ENCODE measurements at places on chromosomes 3 and 15. TPM values are rescaled to one million over a fixed set of nuclear protein-coding genes. Genes with fewer than 3 reads are reported as not detected.

The PAK6 gene
- 14.3 TPM for total RNA-seq

The PSTPIP1 gene
- not detected for total RNA-seq

The CYP1A1 gene
- 0.25 TPM for total RNA-seq

The EFCAB12 gene
- under 0.01 TPM for total RNA-seq

The EOMES gene
- total RNA-seq, result 7.1 TPM

The PLA2G4D gene
- total RNA-seq, result not detected

The ARHGEF3 gene
- 31.7 TPM for total RNA-seq

The LTK gene
- under 0.01 TPM for total RNA-seq

The POC1A gene
- 2.5 TPM for total RNA-seq

The HOMER2 gene
- total RNA-seq, result 31.2 TPM

The HCLS1 gene
- 0.74 TPM for total RNA-seq

The CPN2 gene
- not detected for total RNA-seq

The LRRC49 gene
- total RNA-seq, result 95.6 TPM

The LSAMP gene
- total RNA-seq, result 97.1 TPM

The BTBD1 gene
- 136 TPM for total RNA-seq

The ASB14 gene
- not detected for total RNA-seq

The GUCA1C gene
- not detected for total RNA-seq

The SLC12A1 gene
- 0.98 TPM for total RNA-seq

The BCL2A1 gene
- 0.49 TPM for total RNA-seq

The LIPH gene
- not detected for total RNA-seq

The ZNF662 gene
- 15.0 TPM for total RNA-seq

The SPPL2A gene
- total RNA-seq, result 23.8 TPM

The CLDN18 gene
- total RNA-seq, result under 0.01 TPM

The XXYLT1 gene
- total RNA-seq, result 19.7 TPM

The CIB2 gene
- 23.6 TPM for total RNA-seq

The NTRK3 gene
- 50.9 TPM for total RNA-seq

The CHAC1 gene
- total RNA-seq, result 2.7 TPM

The MUC4 gene
- under 0.01 TPM for total RNA-seq

The CKMT1A gene
- total RNA-seq, result 4.7 TPM

The NEK10 gene
- 18.7 TPM for total RNA-seq

The GRIP2 gene
- 7.4 TPM for total RNA-seq

The FOXL2 gene
- total RNA-seq, result not detected

Data from temporal lobe (tissue), 4 donors.